Left lung (tissue), 14 donors: ENCODE measurements at places on chromosomes 5 and 9. TPM values are rescaled to one million over a fixed set of nuclear protein-coding genes. Genes with fewer than 3 reads are reported as not detected.

Gene STARD4
- total RNA-seq, result 39.6 TPM

- no peak for DNase-seq
These were observed 435.2 kb upstream of the ADAMTS16 start for GRCh38 chr5:4704951-4705350.

DNA sequence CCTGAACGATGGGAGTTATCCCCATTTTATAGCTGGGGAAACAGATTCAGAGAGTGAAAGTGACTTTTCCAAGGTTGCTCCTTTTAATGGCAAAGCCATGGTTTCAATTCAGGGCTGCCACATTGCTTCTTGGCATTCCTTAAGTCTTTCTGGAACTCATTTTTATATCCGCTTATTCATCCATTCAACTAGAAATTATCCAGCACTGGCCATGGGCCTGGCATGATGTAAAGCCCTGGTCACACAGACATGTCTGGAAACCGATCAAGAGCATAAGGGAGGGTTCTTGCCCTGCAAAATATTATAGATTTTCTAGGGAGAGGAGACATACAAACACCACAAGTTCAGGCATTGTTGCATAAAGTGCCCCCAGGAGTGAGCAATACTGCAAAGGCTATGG is 43.0 kb upstream of the COL15A1 start:
- no peak for DNase-seq

DNA sequence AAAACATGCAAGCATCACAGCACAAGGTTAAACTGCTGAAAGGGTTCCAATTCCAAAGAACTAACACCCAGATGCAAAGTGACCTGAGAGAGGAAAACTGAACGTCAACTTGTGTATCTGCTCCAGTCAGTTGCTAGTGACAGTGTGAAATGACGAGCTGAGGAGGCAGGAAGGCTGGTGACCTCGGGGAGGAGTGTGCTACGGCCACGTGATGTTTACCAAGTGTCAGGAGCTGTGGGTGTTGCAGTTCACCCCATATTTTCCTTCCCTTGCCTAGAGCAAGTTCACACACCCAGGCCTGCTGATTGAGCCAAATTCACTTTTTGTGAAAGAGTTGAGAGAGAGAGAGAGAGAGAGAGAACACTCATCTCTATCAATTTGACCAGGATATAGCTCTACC is 231.6 kb upstream of the ANKH start:
- no peak for DNase-seq

Gene FOXD4L3
- not detected for total RNA-seq

Gene TRIM7
- total RNA-seq, result 5.7 TPM

- no peak for DNase-seq
These were observed 19.4 kb upstream of the LRRC14B start for GRCh38 chr5:171801-172331.

Gene GRAMD2B
- 19.2 TPM for total RNA-seq

DNA sequence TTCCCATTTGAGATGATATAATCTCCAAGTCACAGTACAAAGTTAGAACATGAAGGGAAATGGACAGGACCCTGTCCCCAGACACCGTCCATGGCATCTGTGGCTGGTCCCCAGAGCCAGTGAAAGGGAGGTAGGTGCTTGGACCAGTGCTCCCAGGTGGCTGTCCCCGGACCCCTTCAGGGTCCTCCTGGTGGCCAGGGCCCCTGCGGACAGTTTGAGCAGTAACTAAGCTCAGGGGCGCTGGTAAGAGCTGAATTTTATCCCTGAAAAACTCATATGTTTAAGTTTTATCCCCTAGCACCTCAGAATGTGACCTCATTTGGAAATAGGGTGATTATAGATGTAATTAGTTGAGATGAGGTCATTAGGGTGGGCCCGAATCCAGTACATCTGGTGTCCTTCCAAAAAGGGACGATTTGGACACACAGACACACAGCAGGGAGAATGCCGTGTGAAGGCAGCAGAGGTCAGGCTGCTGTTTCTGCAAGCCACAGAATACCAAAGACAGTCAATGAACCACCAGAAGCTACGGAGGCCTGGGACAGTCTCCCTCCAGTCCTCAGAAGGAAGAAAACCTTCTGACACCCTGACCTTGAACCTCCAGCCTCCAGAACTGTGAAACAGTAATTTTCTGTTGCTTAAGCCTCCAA is 185.0 kb downstream of the ATPSCKMT start:
- DNase-seq, result no peak

Gene PCDHGA1
- 0.38 TPM for total RNA-seq

DNA sequence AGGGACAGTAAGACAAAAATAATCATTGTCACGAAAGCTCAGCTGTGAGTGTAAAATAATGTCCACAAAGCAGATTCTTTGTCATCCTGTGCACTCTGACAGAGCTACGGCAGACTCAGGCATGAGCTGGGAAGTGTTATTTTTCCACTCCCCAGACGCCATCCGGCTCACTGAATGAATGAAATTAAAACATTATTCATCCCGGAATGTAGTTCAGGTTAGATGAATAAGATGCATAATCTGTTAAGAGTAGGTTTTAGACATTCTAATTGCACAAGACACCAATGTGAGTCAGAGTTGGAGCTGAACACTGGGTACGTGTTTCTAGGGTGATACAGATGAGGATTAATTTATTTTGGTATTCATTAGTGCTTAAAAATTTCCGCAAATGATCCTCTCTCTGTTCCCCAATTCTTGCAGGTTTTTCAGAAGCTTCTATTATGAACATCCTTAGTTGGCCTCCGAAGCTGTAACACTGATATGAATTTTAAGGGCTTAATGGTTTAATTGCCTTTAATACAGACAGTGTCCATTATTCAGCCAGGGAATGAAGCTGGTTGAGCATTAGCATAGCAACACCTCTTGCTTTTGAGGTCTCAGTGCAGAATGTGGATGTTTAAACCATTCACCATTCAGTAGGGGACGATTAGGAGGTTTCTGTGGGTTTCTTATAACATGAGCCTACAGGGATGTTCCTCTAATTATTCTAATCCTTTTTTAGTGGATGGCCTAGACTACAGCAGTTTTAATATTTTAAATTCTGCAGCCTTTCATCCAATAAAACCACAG is 65.6 kb upstream of the FRRS1L start:
- DNase-seq, result no peak

Gene CARTPT
- total RNA-seq, result not detected

- DNase-seq, result no peak
These were observed 24.6 kb downstream of the BICD2 start for GRCh38 chr9:92740009-92740408.

GRCh38 chr5:148939676-148940075 is 113.3 kb downstream of the ADRB2 start:
- DNase-seq, result no peak

Gene EGFLAM
- 0.82 TPM for total RNA-seq

- DNase-seq, result no peak
These were observed 30.6 kb downstream of the MAP1B start for GRCh38 chr5:72137826-72138409.

DNA sequence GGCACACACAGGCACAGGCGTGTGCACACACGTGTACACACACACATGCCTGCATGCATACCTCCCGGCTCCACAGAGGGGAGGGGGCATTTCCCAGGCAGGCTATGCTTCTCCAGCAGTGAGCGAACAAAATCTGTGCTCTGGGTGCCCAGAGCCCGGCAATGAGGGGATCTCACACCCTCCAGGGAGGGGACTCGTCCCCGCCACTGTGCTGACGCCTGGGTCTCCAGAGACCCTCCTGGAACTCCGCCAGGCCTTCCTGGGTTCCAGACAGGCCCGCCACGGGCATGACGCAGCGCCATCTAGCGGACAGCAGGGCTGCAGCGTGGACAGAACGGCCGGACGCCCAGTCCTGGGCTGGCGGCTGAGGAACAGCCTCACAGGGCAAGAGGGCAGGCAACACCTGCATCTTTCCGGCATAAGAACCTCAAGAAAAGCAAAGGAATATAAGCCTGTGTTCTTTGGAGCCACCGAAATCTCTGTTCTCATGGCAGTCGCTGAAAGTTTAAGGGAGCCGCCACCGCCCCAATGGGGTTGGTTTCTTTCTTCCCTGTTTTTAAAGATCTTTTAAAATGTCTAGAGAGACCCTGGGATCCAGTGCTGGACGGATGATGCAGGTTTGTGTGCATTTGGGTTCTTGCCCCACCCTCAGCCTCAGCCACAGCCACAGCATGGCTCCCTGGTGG is 135.6 kb upstream of the PPP1R26 start:
- DNase-seq, result peak; percentile 90

Gene TTC23L
- 0.20 TPM for total RNA-seq

DNA sequence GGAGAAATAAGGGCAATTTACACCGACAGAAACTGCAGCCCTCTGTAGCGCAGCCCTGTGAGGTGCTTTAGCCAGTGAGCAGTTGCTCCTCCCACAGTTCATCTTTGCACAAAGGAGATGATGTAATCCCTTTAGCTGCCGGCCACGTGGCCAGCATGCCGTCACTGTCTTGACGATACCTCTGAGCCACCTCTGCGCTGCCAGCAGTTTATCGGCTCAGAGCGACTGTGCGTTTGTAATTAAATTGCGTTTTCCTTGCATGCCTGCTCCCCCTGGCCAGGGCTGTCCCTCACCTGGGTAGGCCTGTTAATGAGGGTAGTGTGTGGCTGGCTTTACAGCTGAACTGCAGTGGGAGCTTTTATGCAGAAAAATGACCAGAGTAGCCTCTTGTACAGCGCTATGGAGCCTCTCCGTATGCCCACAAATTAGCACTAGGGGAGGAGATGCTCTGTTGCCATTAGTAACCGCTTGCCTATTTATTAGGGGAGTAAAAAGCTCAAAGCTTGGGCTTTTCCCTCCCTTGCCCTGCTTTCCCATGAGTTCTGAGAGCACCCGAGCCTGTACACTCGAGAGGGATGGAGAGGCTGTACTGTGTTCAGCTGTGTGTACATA is 107.0 kb downstream of the TRIO start:
- DNase-seq, result peak; percentile 22

- no peak for DNase-seq
These were observed 1.2 kb downstream of the IRX1 start for GRCh38 chr5:3596857-3597166.

- no peak for DNase-seq
These were observed 673.0 kb downstream of the ELAVL2 start for GRCh38 chr9:23153058-23153457.

GRCh38 chr5:110477911-110478310 is 248.6 kb downstream of the TMEM232 start:
- no peak for DNase-seq

- DNase-seq, result no peak
These were observed 61.8 kb upstream of the TBC1D2 start for GRCh38 chr9:98317134-98317857.

GRCh38 chr5:57931807-57932206 is 449.2 kb upstream of the ACTBL2 start:
- DNase-seq, result no peak

Gene GOLM1
- total RNA-seq, result 52.3 TPM

GRCh38 chr9:116058421-116058820 is 95.2 kb upstream of the PAPPA start:
- no peak for DNase-seq

Gene TMEM174
- total RNA-seq, result not detected

Gene DMRT3
- total RNA-seq, result not detected

Gene CCNO
- 1.1 TPM for total RNA-seq

Gene IFNA13
- not detected for total RNA-seq

Gene PTGDS
- total RNA-seq, result 137 TPM

GRCh38 chr9:121784731-121785411 is 133.4 kb downstream of the DAB2IP start:
- DNase-seq, result peak; percentile 61

DNA sequence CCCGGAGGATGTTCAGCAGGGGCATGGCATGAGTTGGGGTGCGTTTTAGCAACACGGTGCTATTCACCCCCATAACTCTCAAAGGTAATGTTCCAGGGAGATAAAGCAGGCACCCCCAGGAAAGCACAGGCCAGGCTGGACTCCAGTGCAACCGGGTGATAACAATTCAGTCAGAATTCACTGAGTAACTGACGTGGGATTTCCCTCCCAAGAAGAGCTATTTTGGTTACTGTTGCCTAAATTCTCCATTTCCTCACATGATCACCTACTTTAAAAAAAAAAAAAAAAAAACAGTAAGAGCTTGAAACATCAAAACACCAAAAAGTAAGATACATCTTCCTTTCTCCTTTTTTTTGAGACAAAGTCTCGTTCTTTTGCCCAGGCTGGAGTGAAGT is 137.6 kb upstream of the WWC1 start:
- DNase-seq, result no peak

Gene LAMC3
- 25.5 TPM for total RNA-seq

Gene KIF4B
- 0.05 TPM for total RNA-seq

Gene SPATA31D4
- total RNA-seq, result not detected

DNA sequence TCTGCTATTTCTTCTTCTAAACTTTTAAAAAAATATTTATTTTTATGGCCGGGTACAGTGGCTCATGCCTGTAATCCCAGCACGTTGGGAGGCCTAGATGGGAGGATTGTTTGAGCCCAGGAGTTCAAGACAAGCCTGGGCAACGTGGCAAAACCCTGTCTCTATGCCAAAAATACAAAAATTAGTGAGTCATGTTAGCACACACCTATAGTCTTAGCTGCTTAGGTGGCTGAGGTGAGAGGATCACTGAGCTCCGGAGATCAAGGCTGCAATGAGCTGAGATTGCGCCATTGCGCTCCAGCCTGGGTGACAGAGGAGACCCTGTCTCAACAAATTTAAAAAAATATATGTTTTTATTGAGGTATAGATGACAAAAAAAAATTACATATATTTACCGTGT is 5.6 kb downstream of the AP3S1 start:
- no peak for DNase-seq

DNA sequence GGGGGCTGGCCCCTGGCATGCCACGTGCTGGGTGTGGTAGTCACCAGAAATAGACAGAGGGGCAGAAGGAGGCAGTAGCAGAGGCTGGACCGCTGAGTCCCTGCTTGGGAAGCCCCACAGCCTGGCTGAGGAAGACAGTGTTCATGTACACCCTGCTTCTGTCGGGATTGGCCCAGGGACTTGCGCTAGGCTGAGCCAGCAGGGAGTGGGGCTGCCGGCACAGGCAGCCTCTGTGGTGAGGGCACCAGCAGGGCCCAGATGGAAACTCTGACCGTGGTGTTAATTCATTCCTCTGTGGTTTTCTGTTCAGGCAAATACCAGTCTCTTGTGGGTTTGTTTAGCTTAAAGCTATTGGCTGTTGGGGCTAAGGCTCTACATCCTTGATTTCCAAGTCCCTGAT is 108.6 kb upstream of the RAD23B start:
- DNase-seq, result no peak

GRCh38 chr9:134172198-134173126 is 8.1 kb upstream of the RNU6ATAC start:
- DNase-seq, result no peak

GRCh38 chr5:167348980-167349379 is 942.5 kb upstream of the WWC1 start:
- no peak for DNase-seq

DNA sequence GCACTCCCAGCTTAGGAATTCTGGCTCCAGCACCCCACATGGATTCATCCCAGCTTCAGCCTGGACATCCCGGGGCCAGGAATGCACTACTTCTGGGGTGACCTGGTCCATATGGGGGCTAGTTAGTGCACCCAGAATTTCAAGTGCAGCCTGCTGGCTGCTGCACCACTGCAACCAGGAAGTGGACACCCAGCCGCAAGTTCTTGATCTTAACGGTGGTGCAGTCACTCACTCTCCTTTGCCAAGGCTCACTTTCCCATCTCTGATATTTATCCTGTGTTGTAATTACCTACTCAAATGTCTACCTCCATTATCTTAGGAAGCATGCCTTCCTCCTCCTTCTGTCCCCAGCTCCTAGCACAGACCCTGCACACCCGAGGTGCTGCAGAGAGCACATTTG is 26.2 kb upstream of the RAB14 start:
- no peak for DNase-seq

GRCh38 chr5:156479849-156480248 is 152.9 kb downstream of the SGCD start:
- DNase-seq, result no peak

GRCh38 chr5:2759696-2760461 is 8.4 kb upstream of the IRX2 start:
- no peak for DNase-seq

- DNase-seq, result peak; percentile 20
These were observed at the start of gene ECSCR for GRCh38 chr5:139462586-139463276. Gene ECSCR (minus strand): TSS chr5:139462743. CDS start chr5:139462670, 73 bp downstream.
